ENCODE measurements at places on chromosomes 4 and X.
A peak's percentile ranks its signal among the peaks of the same experiment; 100 is the strongest.

DNA sequence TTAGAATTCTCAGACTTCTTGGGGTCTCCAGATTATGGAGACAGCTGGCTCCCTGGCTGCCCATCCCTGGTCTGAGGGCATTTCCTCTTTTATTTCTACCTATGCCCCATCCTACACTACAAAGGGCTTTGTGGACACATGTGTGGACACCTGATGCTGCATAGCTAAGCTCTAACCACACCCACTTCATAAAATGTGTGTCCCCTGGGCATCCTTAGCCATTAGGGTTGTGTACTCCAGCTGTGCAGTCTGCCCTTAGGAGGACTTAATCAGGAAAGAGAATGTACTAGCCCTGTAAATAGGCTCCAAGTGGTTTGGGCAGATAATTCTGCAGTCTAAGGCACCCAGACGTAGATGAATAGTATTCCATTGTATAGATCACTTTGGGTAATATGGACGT is 47.0 kb downstream of the COQ2 start:
- DNase-seq, result no peak

DNA sequence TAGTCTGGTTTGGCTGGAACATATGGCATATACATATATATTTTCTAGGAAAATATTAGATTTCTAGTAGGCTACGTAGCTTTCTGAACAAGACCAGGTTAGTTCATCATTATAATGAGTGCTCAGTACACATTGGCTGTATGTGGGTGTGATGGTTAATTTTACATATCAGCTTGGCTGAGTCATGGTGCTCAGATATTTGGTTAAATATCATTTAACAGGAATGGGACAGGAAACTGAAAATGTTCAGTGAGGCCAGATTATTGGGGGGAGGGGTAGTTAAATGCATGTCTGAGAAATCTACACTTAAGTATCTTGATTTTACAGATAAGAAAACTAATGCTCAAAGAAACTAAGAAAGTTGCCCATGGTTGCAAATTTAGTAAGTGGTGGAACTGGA is 160.1 kb downstream of the RBMX2 start:
- DNase-seq, result no peak

DNA sequence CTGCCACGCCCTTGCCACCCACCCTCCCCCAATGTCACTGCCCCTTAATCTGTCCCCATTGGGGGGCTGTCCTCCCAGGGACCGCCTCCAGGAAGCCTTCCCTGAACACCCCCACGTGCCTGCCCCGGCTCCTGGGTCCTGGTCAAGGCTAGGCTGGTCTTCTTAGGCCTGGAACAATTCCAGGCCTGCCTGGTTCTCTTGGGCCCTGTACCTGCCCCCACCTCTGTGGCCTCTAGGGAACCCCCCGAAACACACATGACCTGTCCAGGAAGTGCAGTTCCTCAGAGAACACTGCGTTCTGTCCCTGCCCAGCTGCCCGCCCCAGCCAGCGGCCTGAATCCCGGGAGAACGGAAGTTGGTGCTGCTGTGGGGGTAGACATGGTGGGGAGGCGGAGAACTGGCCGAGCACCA is 5.1 kb downstream of the MXD4 start:
- no peak for DNase-seq

DNA sequence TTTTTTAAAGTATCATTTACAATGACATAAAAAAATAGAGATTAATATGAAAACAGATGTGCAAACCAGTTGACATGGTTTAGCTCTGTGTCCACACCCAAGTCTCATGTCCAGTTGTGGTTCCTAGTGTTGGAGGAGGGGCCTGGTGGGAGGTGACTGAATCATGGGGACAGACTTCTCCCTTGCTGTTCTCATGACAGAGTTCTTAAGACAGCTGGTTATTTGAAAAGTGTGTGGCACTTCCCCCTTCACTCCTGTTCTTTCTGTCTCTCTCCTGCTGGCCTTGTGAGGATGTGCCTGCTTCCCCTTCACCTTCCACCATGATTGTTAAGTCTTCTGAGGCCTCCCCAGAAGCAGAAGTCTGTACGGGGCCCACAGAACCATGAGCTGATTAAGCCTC is 23.8 kb downstream of the CNOT6L start:
- peak; percentile 62 for DNase-seq

DNA sequence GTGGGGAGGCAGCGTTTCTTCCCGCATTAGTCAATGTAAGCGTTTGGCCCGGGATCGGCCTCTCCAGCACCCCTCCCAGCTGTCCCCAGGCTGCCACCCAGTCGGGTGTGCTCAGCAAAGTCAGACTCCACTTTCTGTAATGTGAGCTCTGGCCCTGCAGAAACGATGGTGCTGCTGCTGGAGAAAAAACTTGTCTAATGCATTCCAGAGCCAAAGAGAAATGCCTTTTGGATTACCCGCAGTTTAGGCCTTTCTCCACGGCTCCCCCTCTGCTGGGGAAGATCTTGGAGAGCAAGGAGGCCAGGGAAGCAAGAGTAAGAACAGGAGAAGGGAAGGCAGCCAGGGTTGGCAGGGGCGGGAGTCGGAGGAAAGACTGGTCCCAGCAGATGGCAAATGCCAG is 55.2 kb downstream of the ELF4 start:
- DNase-seq, result no peak

- no peak for DNase-seq
These were observed 480.1 kb upstream of the FTHL17 start for GRCh38 chrX:31551913-31552312.
